ENCODE measurements at places on chromosomes 4 and X. TPM values are rescaled to one million over a fixed set of nuclear protein-coding genes. Genes with fewer than 3 reads are reported as not detected.

Gene PFKFB1
- 0.10 TPM for polyA plus RNA-seq

Gene FAM156A
- 35.1 TPM for polyA plus RNA-seq

Gene NLGN4X
- polyA plus RNA-seq = not detected

Gene LUZP4
- not detected for polyA plus RNA-seq

Gene MAGEA2
- not detected for polyA plus RNA-seq

Gene UGT2A1
- not detected for polyA plus RNA-seq
